Activated naive CD4-positive, alpha-beta T cell treated with Interleukin-2 at 50 U/mL for 16 hours (primary cell): ENCODE measurements at places on chromosomes 13 and 19.
A peak's percentile ranks its signal among the peaks of the same experiment; 100 is the strongest.

DNA sequence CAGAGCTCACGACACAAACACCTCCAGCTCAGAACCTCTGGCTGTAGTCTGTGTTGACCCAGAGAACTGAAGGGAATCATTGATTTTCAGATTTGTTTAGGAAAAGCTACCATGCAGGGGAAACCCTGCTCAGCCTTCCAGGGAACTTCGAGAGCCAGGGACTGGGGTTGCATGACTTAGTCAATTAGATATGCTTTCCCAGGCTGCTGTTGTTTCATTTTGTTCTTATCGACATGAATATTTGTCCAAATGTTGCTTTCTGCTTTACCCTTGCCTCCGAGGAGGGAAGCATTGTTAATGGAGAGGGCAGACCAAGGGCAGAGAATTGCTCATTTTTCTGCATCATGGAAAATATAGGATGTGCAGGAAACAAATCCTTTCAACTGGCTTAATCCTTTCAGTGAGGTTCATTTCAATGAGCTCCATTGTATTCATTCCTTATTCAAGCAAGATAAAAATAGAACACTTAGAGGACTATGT is 82.5 kb downstream of the KLF5 start:
- no peak for DNase-seq

- DNase-seq = no peak
These were observed 51.7 kb upstream of the SERPINE3 start for GRCh38 chr13:51287758-51288157.

- DNase-seq = no peak
These were observed 26.5 kb upstream of the FOXO1 start for GRCh38 chr13:40692946-40693345.

- no peak for DNase-seq
These were observed 82.9 kb downstream of the POU4F1 start for GRCh38 chr13:78520425-78520824.

GRCh38 chr19:31220540-31220939 is 128.7 kb downstream of the TSHZ3 start:
- peak; percentile 15 for DNase-seq

DNA sequence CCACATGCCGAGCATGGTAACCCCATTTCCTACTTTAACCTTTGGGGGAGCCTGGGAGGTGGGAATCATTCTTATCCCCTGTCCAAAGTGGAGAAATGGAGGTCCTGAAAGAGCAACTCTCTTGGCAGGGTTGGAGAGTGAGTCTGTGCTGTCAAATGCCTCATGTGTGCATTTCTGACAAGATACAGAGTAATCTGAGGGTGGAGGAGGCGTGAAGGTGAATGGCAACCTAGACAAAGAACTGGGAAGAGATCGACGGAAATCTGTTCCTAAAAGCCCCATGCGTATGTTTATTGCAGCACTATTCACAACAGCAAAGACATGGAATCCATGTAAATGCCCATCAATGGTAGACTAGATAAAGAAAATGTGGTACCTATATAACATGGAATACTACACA is 63.8 kb upstream of the USP29 start:
- no peak for DNase-seq

DNA sequence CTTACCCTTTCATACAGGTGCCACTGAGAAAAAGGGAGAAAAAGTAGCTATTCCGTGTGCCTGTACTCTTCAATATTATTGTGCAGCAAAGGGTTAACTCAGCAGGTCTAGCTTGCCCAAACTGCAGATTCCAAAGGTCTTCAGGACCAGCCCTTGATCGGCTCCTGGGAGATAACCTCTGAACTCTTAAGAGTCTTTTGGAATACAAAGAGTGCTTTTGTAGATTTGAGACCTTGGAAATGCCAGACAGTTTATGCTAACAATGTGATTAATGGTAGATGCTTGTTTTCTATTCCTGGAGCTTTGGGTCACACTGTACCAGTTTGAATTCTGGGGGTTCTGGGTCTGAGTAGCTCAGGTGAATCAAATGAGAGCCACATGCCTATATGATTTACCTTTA is 844.7 kb upstream of the MIR17HG start:
- no peak for DNase-seq
